Epithelial cell of prostate (primary cell): ENCODE measurements at places on chromosomes 11 and 22.

GRCh38 chr22:44426981-44427380 lies 71.1 kb downstream of the RTL6 start:
- DNase-seq = no peak

- DNase-seq = no peak
Observed at GRCh38 chr11:69030301-69030700, 17.3 kb upstream of the MRGPRF start.

DNA sequence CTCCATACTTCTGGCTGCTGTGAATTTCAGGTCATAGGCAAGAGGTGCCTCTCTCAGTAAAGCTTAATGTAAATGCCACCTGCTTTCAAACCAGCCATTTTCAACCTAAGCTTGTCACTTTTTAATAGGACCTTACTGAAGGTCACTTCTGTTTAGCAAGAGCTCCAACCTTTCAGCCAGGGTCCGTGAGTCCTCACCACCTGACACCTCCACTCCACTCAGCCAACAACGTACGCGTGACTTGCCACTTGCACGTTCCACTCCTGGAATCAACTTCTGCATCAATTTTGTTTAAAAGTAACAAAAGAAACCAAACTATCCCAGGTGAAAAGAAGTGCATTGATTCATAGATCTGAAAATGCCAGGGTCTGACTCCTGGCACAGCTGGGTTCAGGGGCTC lies 114.4 kb downstream of the TRIM29 start:
- no peak for DNase-seq

DNA sequence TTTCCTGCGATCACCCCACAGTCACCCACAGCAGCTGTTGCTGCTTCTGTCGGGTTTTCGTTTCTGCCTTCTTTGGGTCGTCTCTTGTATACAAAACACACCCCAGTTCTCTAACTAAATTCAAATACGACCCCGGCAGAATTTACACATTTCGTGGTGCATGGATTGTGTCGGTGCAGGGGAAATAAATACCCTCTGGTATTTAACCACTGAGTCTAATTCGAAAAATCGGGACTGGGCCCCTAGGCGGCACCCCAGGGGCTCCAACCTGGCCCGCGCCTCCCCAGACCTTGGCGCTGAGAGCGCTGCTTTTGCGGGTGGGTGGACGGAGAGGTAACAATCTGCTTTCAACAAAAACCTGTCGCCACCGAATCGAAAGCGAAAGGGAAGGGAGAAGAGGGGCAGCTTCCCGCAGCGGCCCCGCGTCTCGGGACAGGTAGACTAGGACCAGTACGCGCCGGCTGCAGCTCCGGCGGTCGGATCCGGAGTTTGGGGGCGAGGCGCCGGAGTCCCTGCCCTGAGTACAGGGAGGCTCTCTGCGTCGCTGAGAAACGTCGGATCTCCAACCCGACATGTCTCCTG lies 4.4 kb downstream of the ALX4 start:
- DNase-seq = no peak

GRCh38 chr11:34006876-34007275 lies 44.7 kb upstream of the CAPRIN1 start:
- no peak for DNase-seq

DNA sequence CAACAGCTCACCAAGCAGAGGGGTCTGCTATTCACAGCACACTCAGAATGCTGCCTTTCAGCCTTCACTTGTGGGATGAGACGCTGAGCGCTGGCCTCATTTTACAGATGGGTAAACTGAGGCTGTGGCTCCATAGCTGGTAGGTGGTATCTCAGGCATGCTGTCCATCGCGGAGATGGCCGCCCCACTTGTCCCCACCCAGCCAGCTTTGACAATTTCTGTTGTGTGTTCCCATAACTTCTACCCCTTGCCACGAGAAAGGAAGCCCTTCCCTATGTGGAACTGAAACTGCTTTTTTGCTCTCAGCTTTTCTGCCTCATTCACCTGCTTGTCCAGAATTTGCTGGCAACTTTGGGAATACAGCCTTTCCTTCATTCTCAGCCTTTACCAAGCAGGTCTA lies 36.1 kb upstream of the NNMT start:
- no peak for DNase-seq

GRCh38 chr11:118841469-118842242 lies 42.0 kb upstream of the CXCR5 start:
- DNase-seq = no peak

- no peak for DNase-seq
Observed at GRCh38 chr11:12756454-12756806, 82.2 kb downstream of the TEAD1 start.

DNA sequence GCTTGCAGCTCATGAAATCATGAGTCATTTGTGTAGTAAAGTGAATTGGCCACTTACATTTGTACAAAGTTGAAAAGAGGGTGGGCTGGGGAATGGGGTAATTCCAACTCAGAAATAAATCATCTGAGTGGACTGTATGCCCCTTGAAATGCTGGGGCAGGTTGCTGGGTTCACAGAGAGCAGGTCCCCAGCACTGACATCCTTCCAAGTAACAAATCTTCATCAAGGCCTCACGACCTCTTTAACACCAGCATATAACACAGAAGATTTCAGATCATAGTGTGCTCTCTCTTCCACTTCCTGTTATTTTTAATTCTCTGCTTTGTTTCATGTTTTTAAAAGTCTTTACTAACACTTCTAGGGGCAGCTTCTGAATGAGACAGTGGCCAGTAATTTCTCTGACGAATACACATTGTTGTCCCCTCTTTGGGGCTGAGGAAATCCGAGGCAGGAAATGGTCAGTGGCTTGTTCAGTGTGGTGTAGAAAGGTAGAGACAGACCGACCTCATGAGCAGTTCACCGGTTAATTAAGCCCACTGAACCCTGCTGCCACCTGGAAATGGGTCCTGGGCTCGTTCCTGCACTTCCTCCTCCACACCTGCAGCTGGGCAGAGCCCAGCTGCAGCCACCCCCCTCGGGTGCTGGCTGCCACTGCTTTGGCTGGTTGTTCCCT lies 127.7 kb downstream of the MAML2 start:
- no peak for DNase-seq

GRCh38 chr11:17642370-17642769 lies 77.0 kb upstream of the MYOD1 start:
- no peak for DNase-seq

- no peak for DNase-seq
Observed at GRCh38 chr22:44493206-44493605, 4.8 kb downstream of the RTL6 start.

GRCh38 chr11:27864091-27864491 lies 163.8 kb upstream of the BDNF start:
- DNase-seq = no peak

DNA sequence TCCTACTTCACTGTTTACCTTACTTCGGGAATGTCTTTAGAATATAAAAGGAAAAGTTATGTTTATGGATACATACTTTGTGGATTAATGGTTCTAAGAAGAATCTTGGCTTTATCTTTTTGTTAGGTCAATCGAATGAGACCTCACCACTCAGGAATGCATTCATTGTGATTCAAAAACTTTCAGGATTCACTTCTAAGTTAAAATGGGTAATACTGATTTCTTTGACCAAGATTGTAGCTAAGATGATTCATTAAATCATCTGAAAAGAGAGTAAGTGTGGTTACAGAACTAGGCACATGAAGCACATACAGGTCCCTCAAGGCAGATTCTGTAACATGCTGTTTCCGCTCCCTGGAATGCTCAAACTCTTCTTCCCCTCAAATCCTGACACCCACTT lies 716.4 kb downstream of the KCNA4 start:
- DNase-seq = no peak

DNA sequence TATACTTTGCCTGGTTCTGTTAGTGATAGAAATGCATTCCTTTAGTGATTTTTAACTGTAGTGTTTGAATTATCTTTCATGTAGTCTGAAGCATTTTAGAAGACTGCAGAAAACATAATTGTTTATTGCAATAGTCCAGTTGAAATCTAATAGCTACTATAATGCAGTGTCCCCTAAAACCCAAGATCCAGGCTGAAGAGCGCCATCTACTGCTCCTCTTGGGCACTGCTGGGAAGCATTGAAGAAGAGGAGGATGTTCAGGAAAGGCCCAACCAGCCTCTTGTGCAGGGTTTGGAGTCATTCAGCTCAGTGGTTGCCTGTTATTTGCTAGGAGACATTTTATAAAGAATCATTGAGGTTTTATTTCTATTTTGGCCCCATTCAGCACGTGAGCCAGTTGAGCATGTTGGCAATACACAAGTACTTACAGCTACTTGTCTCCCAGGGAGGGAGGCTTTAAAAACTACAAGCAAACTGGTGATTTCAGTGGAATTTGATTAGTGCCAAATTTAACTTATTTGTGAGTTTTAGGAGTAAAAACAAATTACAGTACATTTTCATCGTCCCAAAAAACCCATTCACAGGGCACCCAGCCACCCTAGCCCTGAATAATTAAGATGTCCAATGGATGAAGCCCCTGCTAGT lies 74.9 kb upstream of the HORMAD2 start:
- no peak for DNase-seq

- DNase-seq = no peak
Observed at GRCh38 chr22:47775191-47775590, 1012.7 kb downstream of the TBC1D22A start.

DNA sequence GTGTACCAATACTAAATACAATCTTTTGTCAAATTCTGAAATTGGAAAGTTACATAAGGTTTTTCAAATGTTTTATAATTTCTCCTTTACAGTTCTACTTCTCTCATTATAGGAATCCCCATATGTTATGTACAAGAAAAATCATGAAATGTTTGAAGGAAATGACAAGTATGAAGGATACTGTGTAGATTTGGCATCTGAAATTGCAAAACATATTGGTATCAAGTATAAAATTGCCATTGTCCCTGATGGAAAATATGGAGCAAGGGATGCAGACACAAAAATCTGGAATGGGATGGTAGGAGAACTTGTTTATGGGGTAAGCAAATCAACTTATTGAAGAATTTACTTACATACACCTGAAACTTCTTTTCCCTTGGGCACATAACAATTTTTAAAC lies 103.4 kb downstream of the MSANTD4 start:
- no peak for DNase-seq

DNA sequence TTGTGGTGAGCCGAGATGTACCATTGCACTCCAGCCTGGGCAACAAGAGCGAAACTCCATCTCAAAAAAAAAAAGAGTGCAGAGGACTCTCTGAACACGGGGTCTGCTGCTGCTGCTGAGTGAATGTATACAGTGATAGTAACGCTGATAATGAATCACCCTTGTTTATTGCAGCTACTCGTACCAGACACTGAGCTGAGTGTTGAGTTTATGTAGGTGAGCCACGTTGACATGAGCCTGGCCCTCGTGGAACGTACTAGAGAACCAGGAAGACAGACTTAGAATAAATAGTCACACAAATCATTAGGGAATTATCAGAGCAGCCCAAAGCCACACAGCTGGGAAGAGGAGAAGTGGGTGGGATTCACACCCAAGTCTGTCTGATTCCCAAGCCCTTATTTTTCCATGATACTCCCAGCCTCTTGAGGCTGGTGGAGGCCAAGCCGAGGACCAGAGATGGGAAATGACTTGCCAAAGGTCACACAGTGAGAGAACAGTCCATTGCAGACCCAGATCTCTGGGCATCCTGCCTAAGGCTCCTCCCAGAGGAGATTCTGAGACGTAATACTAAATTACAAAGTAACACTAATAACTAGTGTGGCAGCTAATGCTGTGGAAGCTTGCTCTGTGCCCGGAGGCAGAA lies 34.8 kb downstream of the MB start:
- no peak for DNase-seq

DNA sequence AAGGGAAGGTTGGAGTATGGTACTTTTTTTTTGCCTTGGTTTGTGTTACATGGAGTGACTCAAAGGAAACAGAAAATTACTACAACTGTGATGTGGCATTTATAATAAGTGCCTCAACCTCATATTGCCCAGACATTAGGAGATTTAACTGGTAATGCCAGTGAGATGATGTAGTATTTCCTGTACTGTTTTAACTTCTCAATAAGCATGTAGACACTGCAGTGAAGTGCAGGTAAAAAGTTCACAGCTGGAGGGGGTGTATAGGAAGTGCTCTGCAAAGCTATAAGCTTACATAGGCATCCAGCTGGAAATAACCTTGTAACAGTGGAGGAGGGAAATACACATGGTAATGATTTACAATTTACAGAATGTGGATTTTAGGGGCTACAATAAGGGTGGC lies 138.2 kb upstream of the MTMR2 start:
- DNase-seq = no peak

DNA sequence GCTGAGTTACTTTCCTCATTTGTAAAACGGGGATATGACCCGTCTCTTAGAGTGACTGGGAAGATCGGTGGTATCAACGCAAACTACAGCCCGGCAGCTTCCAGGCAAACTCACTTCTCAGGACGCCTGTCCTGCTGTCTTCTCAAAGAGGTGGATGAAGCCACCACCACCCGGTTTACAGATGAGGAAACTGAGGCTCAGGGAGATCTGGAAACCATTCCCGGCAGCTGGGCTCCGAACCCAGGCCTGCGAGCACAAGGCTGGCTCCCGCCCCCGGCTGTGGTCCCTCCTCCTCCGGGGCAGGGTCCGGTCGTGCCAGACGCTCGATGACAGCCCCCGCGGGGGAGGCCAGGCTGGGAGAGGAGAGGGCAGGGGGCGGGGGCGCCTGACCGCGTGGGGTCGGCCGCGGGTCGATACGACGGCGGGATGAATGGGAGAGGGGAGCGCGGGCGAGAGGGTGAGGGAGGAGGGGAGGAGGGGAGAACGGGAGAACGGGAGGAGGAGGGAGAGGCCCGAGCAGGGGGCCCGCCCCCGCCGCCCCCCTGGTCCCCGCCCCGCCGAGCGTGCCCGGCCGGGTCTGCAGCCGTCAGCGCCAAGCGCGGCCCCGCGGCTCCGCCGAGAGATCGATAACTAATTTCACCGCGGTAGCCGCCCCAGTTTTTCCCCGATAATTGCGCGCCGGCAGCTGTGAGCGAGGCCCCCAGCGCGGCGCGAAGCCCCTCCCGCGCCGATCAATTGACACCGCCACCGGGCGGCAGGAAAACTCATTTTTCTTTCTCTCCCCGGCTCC lies 14.0 kb downstream of the IGLL1 start:
- no peak for DNase-seq

- DNase-seq = no peak
Observed at GRCh38 chr11:64060861-64061444, 25.2 kb downstream of the FLRT1 start.

GRCh38 chr11:40178470-40178869 lies 1281.0 kb downstream of the LRRC4C start:
- no peak for DNase-seq

GRCh38 chr11:114771172-114771571 lies 92.8 kb downstream of the NXPE2 start:
- DNase-seq = no peak

DNA sequence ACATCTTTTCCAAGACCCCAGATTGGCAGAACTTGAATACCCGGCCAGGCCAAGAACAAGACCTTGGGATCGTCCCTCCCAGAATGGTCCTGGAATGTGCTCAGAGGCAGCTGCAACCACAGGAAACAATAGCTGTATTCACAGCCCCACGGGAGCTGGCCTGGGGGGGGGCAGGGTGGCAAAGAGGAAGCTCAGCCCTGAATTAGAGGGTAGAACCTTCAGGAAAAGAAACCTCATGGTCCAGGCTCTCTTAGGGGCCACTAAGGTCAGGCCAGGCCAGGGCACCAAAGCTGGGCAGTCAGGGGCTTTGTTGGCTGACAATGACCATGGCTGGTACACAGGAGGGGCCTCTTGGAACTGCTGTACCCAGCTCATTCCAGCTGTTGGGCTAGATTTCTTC lies 17.3 kb downstream of the RPL27A start:
- no peak for DNase-seq
